ENCODE measurements at places on chromosomes 2 and 18. TPM values are rescaled to one million over a fixed set of nuclear protein-coding genes. Genes with fewer than 3 reads are reported as not detected.

- H3K36me3 ChIP-seq = peaks cover 20% of the 10 kb centered on the region
- no peak overlapping the region for H3K27ac ChIP-seq
- H3K4me3 ChIP-seq = no peak overlapping the region
- no peaks in the 10 kb centered on the region for H3K27me3 ChIP-seq
- H3K4me1 ChIP-seq = peaks cover 35% of the 10 kb centered on the region
- DNase-seq = no peak
Observed at GRCh38 chr2:96809951-96810782, 5.9 kb upstream of the CNNM3 start.

DNA sequence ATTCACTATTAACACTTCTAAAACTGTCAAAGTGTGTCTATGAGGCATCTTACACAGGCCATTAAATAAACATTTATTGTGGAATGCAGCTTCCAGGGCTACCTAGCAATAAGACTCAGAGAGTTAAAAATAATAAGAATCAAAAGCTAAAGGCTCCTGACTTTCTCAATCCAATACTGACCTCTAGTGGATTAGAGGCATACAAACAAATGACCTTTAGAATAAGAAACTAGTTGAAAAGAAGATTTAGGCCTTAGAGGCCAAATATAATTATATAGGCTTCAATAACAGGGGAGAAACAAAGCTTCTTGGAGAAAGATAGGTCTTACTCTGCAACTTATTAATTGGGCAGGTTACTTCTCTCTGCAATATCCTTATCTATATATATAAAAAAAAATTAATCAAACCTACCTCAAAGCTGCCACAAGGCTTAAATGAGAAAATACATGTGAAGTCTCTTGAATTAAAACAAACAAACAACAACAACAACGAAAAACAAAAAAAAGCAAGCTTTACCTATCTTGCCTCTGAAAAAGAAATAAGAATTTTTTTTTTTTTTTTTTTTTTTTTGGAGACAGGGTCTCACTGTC lies 246.1 kb downstream of the EXOC6B start:
- no peak overlapping the region for H3K27ac ChIP-seq
- peaks cover 23% of the 10 kb centered on the region for H3K4me1 ChIP-seq
- DNase-seq = no peak
- H3K4me3 ChIP-seq = no peak overlapping the region

GRCh38 chr2:122391726-122392125 lies 636.3 kb downstream of the TSN start:
- no peaks in the 10 kb centered on the region for H3K36me3 ChIP-seq
- no peaks in the 10 kb centered on the region for H3K4me1 ChIP-seq
- no peak overlapping the region for H3K4me3 ChIP-seq

SOWAHC gene
- total RNA-seq = 2.6 TPM

RAB3GAP1 gene
- 40.6 TPM for total RNA-seq

DNA sequence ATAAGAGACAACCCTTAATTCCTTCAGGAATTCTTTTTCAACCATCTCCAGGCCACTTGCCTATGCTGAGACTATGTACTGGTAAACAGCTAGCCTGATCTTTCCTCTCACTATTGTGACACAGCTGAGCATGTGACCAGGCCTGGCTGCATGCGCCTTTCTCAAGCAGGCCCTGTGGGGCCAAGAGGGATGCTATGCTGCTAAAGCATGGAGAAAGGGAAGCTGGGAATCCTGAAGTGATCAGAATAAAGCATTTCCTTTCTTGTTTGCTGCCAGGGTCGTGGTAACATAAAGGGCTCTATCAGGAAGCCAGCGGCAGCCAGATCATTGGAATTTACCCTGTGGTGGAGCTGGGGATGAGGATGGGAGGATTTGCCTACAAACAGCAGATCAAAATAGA lies 29.8 kb upstream of the LCLAT1 start:
- H3K4me3 ChIP-seq = no peak overlapping the region
- DNase-seq = peak; percentile 50
- no peaks in the 10 kb centered on the region for H3K36me3 ChIP-seq
- no peaks in the 10 kb centered on the region for H3K27me3 ChIP-seq

Measured in heart left ventricle (tissue), 16 donors.